Cortex of kidney (tissue), 1 donor: ENCODE measurements at places on chromosomes 6 and 20.

- no peak for DNase-seq
Measured at GRCh38 chr20:47606983-47607613, 105.4 kb downstream of the NCOA3 start.

DNA sequence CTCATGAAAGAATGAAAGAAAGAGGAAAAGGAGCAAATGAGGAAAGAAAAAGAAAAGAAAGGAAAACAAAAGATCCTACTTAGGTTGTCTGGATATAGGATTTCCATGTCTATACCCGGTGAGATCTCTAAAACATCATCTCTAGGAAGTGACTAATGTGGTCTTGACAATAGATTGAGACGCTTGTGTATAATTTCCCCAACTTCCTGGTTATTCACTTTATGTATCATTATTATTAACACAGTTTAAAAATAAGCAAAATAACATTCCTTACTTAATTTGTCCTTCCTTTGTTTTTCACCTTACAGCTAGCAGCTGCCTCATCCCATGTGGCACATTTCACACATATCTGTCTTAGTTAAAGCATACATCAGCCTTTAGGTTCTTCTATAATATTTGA is 27.0 kb downstream of the LAMA4 start:
- no peak for DNase-seq

- DNase-seq, result no peak
Measured at GRCh38 chr6:3393836-3394202, 63.0 kb downstream of the SLC22A23 start.

DNA sequence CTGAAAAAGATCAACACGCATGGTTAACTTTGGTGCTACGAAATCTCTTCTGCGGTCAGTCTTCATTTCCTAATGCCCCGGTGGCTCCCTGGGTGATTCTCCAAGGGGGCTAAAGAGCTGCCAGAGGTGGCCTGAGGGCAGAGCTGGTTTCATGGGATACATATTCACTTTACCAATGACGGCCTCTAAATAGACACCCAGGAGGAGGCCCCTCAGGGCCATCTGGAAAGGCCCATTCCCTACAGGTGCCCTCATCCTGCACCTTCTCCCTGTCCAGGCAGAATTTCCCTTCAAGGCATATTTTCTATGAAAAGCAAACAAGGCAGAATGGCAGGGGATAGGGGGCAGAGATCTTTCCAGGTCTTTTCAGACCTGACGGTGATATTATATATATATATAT is 12.5 kb downstream of the BNIP5 start:
- DNase-seq, result no peak

- DNase-seq, result no peak
Measured at GRCh38 chr6:163709693-163710092, 295.2 kb downstream of the QKI start.

GRCh38 chr6:21560249-21560648 is 33.3 kb upstream of the SOX4 start:
- DNase-seq, result no peak

GRCh38 chr6:524803-525202 is 132.1 kb downstream of the HUS1B start:
- DNase-seq, result no peak

GRCh38 chr6:4188801-4189200 is 53.4 kb upstream of the ECI2 start:
- no peak for DNase-seq

- no peak for DNase-seq
Measured at GRCh38 chr6:13183415-13184088, 144.8 kb downstream of the TBC1D7 start.

- DNase-seq, result no peak
Measured at GRCh38 chr6:11206576-11206975, 25.9 kb downstream of the NEDD9 start.

- no peak for DNase-seq
Measured at GRCh38 chr6:158373214-158373613, 60.9 kb downstream of the TULP4 start.

DNA sequence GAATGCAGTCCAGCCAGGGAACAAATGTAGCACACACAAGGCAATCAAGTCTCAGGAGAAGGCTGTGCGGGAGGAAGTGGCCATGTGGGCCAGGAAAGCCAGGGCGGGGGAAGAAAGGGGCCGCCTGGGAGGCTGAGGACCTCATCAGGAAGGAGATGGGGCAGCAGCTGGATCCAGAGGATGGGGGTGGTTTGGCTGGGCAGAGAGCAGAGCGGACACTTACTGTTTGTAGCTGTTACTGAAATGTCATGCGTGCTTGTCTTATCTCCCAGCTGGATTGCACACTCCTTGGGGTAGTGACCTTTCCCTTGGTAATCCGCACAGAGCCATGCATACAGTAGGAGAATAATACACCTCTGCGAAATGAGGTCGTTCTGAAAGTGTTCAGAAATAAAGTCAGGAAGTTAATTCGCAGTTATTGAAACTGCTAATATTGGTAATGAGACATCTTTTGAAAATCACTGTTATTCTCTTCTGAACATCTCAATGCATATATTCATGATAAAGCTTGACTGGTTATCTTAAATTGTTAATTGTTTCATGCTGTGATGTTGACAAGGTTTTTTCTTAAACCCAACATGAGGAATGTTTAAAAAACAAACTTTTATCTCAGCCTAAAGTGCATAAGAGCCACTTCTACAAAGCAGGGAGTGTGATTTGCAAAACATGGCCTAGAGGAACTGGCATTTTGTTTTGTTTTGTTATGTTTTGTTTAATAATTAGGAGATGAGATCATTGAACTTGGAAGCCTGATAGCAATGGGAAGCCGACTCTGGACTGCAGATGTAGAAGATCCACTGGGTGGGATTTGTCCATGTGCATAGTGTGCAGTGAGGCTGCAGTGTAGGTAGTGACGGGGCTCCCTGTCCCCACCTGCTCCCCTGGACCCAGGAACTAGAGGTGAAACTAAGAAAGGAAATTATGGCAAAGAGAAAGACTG is 18.0 kb upstream of the MAP3K4 start:
- DNase-seq, result no peak

- DNase-seq, result no peak
Measured at GRCh38 chr6:11785774-11786579, 7.4 kb upstream of the ADTRP start.

DNA sequence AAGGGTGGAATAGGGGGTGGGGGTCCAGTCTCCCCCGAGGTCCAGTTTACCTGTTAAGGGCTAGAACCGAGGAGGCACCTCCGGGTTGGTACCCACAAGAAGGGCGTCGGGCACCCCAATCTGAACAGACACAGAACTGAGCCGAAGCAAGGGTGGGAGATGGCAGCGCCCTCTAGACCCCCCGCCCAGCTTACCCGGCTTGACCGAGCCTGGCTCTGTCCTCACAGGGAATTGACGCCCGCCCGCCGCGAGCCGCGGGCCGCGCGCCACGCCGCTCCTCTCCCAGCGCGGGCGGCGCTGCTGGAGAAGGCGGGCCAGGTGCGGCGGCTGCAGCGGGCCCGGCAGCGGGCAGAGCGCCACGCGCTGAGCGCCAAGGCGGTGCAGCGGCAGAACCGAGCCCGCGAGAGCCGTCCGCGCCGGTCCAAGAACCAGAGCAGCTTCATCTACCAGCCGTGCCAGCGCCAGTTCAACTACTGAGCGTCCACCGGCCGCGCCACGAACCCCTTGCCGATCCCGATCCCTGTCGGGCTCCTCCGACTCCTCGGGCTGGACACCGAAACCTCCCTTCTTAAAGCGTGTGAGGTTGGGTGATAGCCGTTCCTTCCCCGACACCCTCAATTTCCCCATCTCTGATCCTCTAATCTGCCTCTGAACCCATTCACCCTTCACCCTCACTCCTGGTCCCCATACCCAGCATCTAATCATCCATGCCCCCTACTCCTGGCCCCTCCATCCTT is 5.9 kb downstream of the TP53INP2 start:
- DNase-seq, result no peak

- no peak for DNase-seq
Measured at GRCh38 chr6:1827984-1828793, 218.5 kb downstream of the FOXC1 start.

GRCh38 chr6:43125555-43125954 is 45.5 kb upstream of the SRF start:
- no peak for DNase-seq

DNA sequence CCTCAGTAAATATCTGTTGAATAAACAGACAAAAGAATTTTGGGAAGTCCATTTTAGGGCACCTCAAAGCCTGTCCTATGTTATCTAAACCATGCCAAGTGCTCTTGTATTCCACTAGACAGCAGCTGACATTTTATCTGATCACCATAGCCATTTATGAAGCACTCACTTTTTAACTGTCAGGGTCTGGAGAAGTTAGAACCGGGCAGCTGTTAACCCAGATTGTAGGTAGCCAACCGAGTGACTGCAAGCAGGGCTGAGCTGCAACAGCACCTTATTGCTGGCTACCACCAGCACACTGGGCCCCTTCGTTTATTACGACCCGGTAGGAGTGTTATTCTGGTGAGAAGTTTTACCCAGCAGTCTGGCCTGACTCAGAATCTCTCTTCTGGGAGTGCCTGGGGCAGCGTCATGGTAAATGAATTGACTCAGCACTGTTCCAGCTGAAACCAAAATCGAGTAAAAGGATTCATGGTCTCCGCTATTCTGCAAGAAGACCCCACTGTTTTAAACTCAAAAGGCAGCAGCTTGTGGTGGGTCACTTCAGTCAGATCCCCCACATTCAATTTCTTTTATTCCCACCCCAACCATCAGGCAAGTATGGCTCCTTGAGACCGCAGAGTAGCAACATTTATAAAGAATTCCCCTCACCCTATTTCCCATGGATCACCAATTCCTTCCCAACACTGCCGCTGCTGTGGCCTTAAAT is 1.7 kb downstream of the UBE2V1 start:
- no peak for DNase-seq

- DNase-seq, result no peak
Measured at GRCh38 chr6:18457065-18457737, 70.1 kb downstream of the RNF144B start.

DNA sequence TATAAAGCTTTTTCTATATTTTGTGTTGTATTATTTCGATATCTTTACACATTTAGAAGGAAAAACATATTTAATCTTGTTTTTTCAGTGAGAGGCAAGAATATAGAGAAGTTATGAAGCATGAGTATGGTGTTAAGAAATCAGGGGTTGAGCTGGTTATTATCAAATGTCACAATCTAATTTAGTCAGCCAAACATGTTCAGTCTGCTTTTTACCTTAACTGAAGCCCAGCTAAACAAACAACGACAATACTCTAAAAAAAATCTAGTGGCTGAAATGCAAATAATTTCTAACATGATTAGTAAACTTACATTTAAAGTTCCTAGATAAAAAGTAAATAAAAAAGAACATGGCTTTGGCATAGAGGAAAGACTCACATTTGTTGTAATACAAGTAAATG is 433.8 kb upstream of the NRSN1 start:
- DNase-seq, result no peak

DNA sequence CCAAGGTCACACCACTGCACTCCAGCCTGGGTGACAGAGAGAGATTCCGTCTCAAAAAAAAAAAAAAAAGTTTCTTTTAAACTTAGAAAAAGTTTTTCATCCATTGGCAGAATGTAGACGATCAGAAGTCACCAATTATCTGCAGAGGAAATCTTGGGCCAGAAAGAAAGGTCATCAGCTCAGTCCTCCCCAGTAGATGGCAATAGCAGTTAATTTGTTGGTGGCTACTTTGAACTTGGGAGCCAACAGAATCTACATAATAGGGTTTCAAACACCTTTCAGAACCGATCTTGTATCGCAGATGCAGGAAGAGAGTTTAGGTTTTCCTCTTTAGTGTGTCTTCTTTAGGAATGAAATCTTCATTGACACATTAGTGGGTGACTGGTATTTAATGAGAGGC is 41.7 kb downstream of the LBP start:
- no peak for DNase-seq

GRCh38 chr20:36579996-36580545 is 6.7 kb downstream of the TGIF2 start:
- DNase-seq, result no peak

DNA sequence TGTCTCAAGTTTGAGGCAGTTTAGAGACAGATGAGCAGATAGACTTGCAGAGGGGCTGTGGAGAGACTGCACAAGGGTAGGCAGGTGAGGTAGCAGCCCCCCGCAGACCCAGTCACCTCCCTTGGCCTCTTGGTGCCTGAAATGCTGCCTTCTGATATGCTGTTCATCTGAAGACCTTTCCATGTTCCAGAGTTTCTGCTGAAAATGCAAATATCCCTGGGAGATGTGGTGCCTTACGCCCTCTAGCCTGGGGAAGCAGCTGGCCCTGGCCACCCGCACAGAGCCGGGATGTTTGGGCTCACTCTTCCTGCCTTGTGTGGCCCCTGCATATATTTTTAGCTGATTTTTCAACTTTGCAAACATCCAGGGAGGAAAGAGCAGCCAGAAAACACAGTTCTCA is 51.4 kb downstream of the TMEM242 start:
- no peak for DNase-seq

DNA sequence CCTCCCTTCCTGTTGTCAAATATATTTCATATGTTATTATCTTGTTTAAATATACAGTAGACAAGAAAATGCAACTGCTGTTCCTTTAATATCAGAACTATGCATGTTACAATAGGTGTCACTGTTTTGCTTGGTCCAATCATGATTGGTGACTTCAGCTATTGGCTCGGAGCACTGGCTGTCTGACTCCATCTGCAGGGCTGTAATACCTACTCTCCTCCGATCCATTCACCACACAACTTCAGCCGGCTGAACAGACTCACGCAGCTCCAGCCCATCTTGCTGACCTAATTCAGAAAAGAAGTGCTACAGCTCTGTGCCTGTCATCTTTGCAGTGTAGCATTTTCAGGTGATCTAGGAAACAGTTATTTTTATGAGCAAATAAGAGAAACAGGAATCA is at the start of gene BTBD3:
TSS of gene BTBD3 (plus strand) at position 231 of the 400 bp plus-strand sequence. CDS start 383 bp downstream, outside the sequence.
- no peak for DNase-seq

DNA sequence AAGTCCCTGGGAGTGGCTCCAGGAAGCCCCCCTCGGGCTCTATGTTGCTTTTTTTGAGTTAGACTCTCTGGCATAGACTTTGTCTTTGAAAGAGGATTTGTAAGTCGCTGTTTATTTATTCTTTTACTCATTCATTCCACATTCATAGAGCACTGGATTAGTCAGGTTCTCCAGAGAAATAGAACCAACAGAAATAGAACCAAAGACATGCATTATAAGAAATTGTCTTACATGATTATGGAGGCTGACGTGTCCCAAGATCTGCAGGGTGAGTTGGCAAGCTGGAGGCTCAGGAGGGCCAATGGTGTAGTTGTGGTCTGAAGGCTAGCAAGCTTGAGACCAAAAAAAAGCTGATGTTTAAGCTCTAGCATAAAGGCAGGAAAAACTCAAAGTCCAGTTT is 98.3 kb upstream of the CHD6 start:
- DNase-seq, result no peak

DNA sequence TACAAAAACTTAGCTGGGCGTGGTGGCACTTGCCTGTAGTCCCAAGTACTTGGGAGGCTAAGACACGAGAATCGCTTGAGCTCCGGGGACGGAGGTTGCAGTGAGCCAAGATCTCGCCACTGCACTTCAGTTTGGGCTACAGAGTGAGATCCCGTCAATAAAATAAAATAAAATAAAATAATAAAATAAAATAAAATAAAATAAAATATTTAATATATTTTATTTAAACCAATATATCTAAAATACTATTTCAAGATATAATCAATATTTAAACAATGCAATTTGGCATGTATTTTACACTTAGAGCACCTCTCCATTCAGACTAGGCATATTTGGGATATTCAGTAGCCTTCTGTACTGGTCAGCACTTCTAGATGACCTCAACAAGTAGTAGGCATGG is 142.1 kb downstream of the FOXA2 start:
- DNase-seq, result no peak

GRCh38 chr6:150272976-150273315 is 95.9 kb upstream of the IYD start:
- no peak for DNase-seq
